ENCODE measurements at places on chromosomes 3 and 15.

DNA sequence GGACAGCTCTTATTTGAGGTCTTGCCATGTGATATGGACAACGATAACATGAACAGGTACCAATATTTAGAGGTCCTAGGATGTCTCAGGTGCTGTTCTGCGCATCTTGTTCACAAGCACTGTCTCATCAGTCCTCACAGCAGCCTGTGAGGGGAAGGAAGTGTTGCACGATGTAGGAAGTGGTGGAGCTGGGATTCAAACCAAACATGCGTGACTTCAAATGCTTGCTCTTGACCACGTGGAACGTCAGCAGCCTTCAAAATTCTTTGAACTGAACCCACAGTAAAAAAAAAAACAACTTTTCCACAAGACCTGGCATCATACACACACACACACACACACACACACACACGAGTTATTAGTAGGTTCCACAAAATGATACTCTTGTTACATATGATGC is 153.4 kb upstream of the SMAD3 start:
- peak; percentile 12 for DNase-seq

GRCh38 chr3:172038798-172039435 is 461 bp upstream of the FNDC3B start:
- DNase-seq, result no peak

GRCh38 chr15:73840771-73841170 is 32.6 kb upstream of the TBC1D21 start:
- peak; percentile 49 for DNase-seq

DNA sequence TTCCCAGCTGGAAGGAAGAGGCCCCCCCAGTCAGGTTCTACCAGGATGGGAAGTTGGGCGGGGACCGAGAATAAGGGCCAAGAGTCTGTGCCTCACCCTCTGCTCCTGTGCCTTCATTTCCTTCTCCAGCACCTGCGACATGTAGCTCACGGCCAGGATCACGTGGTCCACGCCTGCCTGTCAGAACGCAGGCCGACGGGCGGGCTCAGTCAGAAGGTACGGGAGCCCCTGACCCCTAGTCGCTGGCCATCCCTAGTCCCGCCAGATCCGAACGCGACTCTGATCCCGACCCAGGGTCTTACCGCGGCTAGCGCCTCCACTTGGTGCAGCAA is 489 bp downstream of the GMPPB start:
- DNase-seq, result peak; percentile 68
